ENCODE measurements at places on chromosomes 2 and 18.

GRCh38 chr2:209663139-209663538 is 108.5 kb upstream of the UNC80 start:
- no peak for DNase-seq

- DNase-seq, result peak; percentile 23
Observed at GRCh38 chr2:241637795-241638660, 535 bp downstream of the ATG4B start.

GRCh38 chr2:129777762-129778583 is 201.5 kb upstream of the RAB6C start:
- DNase-seq, result no peak

DNA sequence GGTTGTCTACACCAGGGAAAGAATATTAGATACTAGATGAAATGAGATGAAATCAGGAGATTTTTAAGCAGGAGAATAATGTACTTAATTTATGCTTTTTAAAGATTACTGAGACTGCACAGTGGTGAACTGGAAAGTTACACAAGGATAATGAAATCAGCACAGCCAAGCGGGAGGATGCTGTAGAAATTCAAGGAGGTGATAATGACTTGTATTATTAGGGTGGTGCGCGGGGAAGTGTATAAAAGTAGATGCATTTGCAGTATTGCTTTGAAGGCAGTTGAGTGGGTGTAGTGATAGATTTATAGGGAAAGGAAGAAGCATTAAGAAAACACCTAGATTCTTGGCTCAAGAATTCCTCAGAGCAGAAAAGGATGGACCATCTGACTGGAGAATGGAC is 359.5 kb upstream of the SPHKAP start:
- DNase-seq, result no peak

GRCh38 chr18:60861575-60861974 is 471.7 kb upstream of the CDH20 start:
- DNase-seq, result no peak

DNA sequence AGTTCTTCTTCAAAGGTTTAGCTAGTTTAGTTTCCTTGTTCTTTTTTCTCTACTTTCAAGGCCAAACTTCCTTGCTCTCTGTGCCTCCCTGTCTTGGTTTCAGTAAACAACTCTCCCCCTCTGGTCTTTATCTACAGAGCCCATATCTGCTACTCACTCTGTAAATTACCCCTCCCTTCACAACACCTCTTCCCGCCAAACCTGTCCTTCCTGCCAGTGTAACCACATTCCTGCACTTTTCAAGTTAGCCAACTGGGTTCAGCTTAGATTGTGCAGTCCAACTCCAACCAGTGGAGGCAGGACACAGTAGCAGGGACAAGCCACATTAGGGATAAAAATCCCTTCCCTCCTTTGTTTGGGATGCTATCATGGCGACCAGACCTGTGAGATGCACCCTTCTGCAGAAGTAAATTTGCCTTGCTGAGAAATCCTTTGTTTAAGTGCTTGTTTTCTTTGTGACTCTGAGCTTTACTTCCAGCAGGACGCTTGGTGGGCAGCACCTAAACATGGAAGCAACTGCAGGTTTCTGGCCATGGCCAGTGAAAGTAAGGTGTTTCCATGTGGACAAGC is 706.0 kb downstream of the KCNJ3 start:
- DNase-seq, result no peak

DNA sequence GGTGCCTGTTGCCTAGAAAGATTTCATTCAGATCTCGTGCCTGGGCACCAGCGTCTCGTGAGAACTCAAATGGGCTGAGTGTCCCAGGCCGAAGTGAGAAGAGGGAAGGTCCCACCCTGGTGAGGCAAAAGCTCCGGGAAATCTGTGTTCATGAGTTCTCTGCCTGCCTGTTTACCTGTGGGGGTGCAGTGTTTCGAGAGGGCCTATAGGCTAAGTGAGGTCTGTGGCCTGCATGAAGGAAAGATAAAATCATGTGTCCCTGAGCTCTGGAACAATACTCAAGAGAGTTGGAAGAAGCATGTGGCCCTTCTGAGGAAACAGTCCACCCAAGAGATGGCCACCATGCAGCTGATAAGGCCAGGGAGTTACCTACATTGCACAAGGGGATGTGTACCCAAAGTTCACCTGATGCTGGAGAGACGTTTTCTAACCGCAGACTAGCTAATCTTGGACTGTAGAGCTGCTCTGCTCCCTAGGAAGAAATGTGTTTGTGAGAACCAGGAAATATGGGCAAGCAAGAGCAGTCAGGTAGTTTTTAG is 63.5 kb upstream of the ST3GAL5 start:
- peak; percentile 71 for DNase-seq

DNA sequence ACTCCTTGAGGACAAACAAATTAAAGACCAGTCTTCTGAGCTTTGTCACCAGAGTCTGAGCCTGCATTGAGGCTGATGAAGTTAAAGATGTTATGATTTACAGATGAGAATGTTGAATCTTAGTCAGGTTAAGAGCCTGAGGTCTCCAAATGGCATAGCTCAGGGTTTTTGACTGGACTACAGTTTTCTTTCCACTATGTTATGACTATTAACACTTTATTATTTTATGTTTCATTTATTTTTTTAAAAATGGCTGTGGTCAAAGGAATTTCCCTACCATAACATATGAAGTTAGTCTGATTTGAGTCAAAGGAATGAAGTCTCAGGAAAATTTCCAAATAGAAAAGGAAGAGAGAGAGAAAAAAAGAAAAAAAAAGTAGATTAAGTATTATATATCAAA is 39.7 kb upstream of the CWC22 start:
- DNase-seq, result no peak

DNA sequence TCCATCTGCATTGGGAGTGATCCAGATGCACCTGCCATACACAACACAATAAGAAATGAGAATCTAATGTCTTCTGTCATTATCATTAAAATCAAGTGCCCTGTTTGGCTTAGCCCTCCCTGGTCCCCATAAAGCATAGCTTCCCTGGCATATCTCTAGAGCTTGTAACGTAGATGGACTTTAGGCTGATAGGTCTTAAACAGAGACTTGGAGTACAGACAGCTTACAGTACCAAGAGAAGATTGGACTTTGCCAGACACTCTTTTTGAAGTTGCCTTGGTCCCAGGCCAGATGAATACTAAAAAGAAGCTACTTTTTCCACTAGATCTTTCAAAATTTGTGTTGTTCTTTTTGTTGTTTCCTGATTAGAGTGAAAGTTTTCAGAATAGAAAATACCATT is 86.3 kb upstream of the UNC80 start:
- DNase-seq, result no peak

DNA sequence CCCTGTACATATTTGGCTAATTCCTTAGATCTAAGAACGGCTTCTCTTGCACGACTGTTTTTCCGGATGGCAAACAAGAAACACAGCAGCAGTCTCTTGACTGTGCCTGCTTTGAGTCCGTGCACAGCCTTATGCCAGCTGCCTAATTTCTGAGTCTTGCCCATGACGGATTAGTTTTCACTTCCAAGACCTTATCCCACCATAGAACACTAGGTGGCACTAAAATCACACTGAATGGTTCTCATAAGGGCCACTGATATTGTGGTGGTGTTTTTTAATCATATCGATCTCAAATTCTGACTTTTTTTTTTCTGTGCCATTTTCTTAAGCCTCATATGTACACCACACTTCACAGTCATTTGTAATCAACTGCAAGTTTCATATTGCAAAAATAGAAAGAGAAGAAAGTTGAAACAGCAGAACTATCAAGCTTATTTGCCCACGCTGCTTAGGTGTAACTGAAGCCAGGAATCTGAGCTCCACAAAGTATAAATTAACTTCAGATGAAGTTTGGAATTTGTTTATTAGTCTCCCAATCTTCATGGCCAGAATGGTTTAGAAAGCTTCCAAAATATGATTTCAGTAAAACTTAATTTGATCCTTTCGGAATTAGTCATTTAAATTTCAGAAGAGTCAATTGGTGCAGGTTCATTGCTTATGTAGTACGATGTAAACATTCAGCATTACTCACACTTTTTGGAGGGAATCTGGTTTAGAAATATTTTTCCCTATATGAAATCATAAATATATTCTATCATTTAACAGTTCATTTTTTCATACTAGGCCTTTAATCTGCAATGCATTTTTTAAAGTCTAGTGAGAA is 45.5 kb upstream of the SCN7A start:
- peak; percentile 46 for DNase-seq

DNA sequence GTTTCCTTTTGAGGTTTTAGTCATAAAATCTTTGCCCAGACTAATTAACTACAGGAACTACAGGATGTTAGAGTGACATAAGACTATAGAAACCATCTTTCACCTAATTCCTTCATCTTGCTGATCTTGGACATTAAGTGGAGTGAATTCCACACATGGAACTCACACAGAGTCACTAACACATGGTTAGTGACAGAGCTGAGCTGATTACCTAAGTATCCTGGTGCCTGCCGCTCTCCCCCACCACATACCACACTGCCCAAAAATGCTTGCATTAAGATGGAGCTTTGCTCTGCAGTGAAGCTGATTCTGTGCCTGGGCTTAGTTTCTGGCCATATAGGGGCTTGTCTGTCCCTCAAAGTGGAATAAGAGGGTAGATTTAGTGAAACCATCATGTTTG is 332.9 kb upstream of the NT5C1B start:
- DNase-seq, result no peak

DNA sequence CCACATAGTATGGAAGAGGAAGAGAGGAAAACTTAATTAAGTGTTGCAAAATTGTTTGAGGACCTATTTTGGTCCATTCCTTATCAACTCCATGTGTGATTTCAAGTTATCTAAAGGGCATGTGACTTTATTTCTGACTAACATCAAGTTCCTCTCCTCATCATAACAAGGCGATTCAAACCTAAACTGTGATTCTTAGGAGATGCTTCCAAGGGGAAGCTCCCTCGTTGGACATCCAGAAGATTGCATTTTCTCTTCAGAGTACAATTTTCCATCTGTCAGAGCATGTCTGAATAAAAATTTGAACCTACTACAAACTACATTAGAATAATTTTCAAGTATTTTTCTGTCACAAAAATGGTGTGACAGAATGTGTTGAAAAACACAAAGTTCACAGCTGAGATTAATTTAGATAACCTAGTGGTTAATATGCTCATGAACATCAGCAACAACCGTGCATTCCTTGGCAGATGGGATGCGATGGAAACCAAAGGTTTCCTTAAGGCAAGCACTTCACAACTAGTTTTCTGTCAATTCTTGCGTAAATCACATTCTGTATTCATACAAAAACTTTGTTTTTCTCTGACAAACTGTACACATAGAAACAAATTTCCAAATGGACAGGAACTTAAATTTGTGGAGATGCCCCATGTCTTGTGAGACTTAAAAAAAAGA is 4.2 kb downstream of the SFT2D3 start:
- DNase-seq, result no peak

DNA sequence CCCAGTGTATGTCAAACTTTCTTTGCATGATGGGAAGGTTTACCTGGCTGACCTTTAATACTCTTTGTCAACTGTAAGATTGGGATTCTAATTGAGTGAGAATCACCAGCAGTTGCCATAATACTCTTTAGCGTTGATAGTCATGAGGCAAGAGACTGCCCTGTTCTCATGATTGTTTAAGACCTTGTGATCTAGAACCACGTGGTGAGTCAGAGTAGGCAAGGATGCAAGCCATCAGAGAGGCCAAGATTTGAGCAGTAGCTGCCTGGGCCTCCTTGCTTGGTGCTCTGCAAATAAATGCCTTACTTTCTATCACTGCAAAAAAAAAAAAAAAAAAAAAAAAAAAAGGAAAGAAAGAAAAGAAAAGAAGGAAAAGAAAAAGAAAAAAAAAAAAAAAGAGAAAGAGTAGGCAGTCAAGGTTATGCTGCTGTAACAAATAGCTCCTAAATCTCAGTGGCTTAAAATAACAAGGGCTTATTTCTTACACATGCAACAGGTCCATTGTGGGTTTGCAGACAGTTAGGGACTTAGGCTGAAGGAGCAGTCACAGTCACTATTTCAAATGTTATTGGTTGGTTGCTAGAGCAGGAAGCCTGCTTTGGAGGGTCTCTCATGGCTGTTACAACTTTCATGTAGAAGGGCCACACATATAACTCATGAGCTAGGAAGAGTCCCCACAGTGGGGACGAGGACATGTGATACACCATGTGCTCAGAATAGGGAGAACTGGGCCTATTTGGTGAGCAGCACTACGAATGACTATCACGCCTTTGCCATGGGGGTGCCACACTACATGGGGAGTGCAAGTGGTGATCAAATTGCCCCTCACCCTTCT is 21.7 kb downstream of the IL1R2 start:
- DNase-seq, result no peak

DNA sequence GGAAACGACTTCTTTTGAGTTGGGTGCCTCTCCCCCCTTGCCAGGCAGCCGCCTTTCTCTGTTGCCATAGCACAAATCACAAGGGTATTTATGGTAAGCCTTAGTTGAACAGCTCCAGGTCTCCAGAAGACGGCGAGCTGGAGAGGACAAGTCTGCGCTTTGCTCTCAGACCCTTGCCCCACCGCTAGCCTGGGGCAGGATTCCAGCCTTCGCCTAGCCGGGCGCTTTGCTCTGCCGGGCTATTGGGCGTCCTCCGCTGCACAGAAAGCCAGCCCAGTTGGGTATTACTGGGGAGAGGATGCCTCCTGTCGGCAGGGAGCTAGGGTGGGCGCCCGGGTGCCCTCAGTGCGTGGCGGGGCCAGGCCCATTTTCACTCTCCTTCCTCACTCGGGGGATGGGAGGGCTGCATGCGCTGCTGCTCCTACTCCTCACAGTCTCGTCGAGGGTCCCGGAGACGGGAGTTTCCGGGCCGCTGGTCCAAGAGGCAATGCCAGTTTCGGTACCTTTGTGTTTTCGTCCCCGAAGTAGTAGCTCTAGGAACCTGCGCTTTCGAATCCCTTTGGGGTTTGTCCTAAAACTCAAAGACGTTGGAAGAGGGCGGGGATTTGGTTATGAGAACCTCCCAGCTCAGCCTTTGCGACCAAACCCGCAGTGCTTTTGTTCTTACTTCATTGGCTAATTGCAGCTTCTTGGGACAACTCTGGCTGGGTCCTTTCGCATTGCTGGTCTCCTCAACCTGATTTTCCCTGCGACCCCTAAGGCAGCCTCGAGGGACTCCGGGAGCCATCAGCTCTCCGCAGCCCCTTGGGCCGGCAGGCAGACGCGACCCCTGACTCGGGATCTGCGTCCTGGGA is 3.6 kb upstream of the DLX2 start:
- peak; percentile 53 for DNase-seq

- DNase-seq, result peak; percentile 70
Observed at GRCh38 chr2:102449370-102449974, 23.6 kb upstream of the SLC9A4 start.

GRCh38 chr18:3594760-3595368 is 144.9 kb downstream of the TGIF1 start:
- no peak for DNase-seq

DNA sequence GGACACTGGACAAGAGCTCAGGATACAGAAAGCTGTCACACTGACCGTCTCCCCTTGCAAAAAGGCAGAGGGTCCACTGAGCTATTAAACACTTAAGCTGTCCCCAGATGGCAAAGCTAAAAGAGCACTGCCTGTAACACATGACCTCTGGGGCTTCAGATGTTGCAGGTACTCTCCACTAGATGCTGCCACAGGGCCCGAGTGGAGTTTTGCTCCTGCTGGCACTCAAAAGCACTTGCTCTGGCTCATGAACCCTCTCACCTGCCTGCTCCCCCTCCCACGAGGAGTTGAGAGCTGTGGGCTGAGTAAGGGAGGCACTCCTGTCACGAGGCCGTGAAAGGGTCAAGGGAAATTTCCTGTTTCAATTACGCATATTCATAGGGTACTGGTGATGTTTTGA is 227.9 kb downstream of the PRKCE start:
- no peak for DNase-seq

All from K562 (cell line).